Kidney tubule cell (primary cell): ENCODE measurements at places on chromosomes 3 and 15.
A peak's percentile ranks its signal among the peaks of the same experiment; 100 is the strongest.

DNA sequence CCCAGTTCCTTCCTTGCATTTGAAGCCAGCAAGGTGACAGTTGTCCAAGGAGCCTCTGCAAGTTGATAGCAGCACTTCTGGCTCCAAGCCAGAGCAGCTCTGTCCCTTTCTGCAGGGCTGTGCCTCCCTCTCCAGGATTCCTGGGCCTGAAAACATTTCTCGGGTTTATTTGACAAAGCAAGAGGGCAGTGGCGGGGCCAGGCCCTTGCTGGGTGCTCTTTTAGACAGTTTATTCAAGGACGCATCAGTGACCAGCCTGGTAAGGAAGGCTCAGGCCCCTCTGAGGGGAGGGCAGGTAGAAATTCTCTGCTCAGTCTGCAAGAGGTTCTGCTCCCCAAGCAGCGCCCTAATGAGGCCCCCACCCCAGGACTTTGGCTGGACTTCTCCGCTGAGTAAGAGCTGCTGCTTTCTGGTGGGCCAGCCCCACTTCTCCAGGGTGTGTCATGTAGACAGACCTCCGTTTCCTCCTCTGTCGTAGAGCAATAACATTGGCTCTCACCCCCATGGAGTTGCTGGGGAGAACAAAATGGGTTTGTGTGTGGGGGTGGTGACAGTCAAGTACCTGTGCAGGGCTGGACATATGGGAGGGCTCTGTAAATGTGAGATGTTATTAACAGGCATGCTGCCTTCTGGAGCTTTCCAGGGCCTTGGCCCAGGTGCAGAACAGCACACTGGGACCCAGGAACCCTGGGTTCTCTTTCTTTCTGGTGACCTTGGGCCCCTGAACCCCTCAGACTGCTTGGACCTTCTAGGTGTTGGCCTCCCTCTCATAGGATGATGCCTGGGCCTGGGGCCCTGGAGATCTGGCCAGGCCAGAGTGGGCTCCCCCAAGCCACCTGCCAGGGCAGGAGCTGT lies 146.2 kb upstream of the TLE3 start:
- DNase-seq: peak; percentile 18

- no peak for DNase-seq
Measured at GRCh38 chr3:76015496-76015895, 230.1 kb upstream of the ZNF717 start.

- DNase-seq: no peak
Measured at GRCh38 chr15:29666241-29666640, 156.0 kb downstream of the TJP1 start.

- DNase-seq: peak; percentile 56
Measured at GRCh38 chr3:139111392-139112229, 66.9 kb upstream of the PRR23C start.

DNA sequence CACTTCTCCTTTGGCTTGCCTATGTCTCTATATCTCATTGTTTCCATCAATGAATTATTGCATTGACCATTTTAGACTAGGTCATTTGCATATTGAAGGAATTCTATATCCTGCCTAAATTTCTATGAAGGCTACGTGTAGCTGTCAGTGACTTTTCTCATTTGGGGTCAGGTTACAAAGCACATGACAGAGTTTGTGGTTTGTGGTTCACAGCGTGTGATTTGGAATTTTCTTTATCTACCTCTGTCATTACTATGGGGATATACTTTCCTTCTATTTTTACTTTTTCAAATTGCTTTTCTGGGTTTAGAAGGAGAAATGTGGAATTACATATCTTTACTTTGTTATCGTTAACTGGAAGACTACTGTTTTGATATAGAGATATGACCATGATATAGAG lies 317.3 kb upstream of the CFAP20DC start:
- peak; percentile 43 for DNase-seq
